ENCODE measurements at places on chromosomes 6 and 20. TPM values are rescaled to one million over a fixed set of nuclear protein-coding genes. Genes with fewer than 3 reads are reported as not detected.

The LHFPL5 gene
- not detected for total RNA-seq

The PARD6B gene
- 6.8 TPM for total RNA-seq

The PRICKLE4 gene
- total RNA-seq = not detected

The STX11 gene
- total RNA-seq = 11.2 TPM

The TBC1D32 gene
- total RNA-seq = 12.1 TPM

The CSNK2A1 gene
- 113 TPM for total RNA-seq

DNA sequence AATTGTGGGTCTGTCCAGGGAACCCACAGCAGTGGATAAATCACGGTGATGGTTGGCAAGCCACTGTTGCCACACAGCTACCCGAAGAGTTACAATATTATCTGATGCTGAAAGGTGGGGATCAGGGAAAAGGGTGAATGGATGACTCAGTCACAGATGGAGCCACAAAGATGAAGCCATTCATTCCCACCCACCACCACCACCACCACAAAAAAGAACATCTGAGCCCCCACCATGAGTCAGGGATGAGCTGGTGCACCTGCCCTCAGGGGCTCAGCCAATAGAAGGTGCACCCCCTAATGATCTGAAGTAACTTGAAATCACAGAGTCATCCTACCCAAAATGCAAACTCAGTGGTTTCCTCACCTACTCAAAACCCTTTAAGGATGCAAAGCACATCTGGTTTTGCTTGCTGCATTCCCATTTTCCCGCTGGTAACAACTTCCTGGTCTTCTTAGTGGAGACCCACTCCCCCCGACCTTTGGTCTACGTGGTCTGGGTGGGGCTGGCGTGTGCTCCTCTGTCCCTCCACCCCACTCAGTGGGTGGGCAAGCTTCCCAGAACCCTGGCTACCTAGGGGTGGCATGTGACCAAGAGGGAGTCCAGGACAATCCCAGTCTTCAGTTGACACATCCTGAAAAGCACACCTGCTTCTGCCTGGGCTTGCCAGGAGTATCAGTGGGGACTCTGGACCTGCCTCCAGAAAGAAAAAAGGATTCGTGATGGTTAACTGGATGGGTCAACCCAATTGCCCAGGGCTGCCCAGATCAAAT lies 125.5 kb downstream of the ANKRD60 start:
- no peaks in the 10 kb centered on the region for H3K36me3 ChIP-seq
- H3K27ac ChIP-seq = no peak overlapping the region
- no peaks in the 10 kb centered on the region for H3K27me3 ChIP-seq
- H3K4me1 ChIP-seq = no peaks in the 10 kb centered on the region
- no peak for DNase-seq
- no peak overlapping the region for H3K4me3 ChIP-seq

DNA sequence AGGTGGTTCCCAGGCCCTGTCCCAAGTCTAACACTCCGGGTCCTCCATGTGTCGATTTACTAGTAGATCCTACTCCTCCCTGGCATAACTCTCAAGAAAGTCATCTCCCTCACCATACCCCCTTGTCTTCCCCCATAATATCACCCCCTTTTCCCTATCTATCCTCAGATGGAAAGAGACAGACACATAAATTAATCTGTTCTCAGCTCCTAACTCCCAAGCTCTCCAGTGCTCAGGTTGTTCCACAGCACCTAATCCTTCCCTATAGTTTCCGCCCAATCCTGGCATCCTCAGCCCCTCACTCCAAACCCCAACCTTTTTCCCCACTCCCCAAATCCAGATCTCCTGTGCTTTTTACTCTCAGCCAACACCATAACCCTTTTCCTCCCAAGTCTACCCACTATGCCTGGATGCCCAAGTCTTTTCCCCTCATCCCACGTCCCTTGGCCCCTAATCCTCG lies 808 bp downstream of the ILRUN start:
- H3K4me1 ChIP-seq = peaks cover 34% of the 10 kb centered on the region
- H3K27me3 ChIP-seq = no peaks in the 10 kb centered on the region
- peaks cover 13% of the 10 kb centered on the region for H3K36me3 ChIP-seq
- peak overlapping the region; percentile 98 for H3K4me3 ChIP-seq
- H3K27ac ChIP-seq = peak overlapping the region; percentile 81
- DNase-seq = no peak

- no peaks in the 10 kb centered on the region for H3K36me3 ChIP-seq
- no peak overlapping the region for H3K27ac ChIP-seq
- H3K4me1 ChIP-seq = no peaks in the 10 kb centered on the region
- H3K27me3 ChIP-seq = peaks cover 2% of the 10 kb centered on the region
These were observed 78.2 kb downstream of the TSHZ2 start for GRCh38 chr20:53050338-53050737.

- no peak overlapping the region for H3K4me3 ChIP-seq
- no peak for DNase-seq
- peaks cover 14% of the 10 kb centered on the region for H3K4me1 ChIP-seq
- no peak overlapping the region for H3K27ac ChIP-seq
These were observed 46.4 kb downstream of the ARHGAP18 start for GRCh38 chr6:129663531-129663930.

GRCh38 chr6:83509441-83509840 lies 2.9 kb upstream of the PRSS35 start:
- H3K4me3 ChIP-seq = no peak overlapping the region
- H3K4me1 ChIP-seq = peaks cover 7% of the 10 kb centered on the region
- no peaks in the 10 kb centered on the region for H3K36me3 ChIP-seq

DNA sequence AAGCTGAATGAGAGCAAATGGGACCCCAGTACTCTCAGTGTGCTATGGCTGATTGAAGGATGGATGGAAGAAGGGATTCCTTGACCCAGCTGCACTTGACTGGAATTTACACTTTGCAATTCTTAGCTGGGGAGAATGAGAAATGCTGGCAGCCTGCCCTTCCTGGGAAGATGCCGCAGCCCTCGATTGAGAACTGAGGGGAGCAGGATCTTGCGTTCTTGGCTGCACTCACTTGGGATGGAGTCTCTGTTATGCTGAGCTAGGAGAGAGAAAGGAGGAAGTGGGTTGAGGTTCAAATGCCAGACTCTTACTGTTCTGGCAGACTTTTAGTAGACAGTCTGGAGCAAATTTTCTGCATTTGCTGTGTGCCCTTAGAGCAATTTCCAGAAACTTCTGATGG lies 221.2 kb downstream of the FNDC1 start:
- no peak overlapping the region for H3K4me3 ChIP-seq
- H3K4me1 ChIP-seq = no peaks in the 10 kb centered on the region
- H3K27ac ChIP-seq = no peak overlapping the region
- H3K27me3 ChIP-seq = peaks cover 12% of the 10 kb centered on the region
- no peak for DNase-seq
